ENCODE measurements at places on chromosomes 6 and 20.

DNA sequence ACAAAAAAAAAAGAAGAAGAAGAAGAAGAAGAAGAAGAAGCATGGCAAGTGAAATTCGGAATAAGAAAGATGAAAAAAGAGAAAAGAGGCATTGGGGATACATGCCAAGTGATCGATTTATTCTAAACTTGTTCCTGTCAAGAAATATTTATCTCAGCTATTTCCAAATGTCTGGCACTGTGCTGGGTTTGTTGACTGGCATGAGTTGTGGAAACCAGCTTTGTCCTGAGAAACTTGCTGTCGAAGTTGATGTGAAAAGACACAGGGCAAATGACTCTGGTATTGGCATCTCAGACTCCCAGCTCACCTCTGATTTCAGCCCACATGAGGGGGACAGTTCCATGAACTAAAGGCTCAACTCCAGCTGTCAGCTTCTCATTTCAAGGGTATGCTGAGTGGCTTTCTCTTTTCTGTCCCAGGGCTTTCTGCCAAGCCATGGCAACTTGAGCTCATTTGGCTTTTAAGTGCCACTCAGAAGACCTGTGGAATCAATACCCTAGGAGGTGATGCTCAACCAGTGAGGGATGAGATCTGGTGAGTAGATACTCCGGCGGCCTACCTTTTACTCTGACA lies 253.3 kb upstream of the JAG1 start:
- no peak for DNase-seq

- no peak for DNase-seq
These were observed 121.4 kb downstream of the KIF13A start for GRCh38 chr6:17865798-17866725.

DNA sequence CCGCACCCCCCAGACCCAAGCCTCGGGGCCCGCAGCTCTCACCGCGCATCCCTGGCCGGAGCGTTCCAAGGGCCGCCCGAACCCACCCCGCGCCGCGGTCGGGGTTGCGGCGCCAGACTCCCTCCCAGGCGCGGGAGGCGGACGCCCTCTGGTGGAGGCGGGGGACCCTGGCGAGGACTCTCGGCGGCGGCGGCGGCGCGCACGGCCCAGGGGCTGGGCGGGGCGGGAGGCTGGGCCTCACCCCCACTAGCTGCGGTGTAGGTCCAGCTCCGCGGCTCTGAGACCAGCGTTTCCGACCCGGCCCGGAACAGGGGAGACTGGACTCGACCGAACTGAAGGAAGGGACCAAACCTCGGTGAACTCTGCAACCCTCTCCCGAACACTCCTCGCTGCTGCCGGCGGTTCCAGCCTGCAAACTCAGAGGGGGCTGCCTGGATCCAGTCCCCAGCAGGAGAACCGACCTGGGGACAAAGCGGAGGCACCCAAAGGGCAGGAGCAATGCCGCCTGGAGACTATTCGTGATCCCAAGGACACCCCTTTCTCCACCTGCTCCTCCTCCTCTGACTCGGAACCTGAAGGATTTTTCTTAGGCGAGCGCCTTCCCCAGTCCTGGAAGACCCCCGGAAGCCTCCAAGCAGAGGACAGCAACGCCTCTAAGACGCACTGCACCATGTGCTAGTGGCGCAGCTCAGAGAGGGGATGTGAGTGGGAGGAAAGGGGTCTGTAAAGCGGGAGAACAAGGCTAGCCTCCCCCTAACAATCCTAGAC lies 859 bp upstream of the TOMM6 start:
- DNase-seq = peak; percentile 81

DNA sequence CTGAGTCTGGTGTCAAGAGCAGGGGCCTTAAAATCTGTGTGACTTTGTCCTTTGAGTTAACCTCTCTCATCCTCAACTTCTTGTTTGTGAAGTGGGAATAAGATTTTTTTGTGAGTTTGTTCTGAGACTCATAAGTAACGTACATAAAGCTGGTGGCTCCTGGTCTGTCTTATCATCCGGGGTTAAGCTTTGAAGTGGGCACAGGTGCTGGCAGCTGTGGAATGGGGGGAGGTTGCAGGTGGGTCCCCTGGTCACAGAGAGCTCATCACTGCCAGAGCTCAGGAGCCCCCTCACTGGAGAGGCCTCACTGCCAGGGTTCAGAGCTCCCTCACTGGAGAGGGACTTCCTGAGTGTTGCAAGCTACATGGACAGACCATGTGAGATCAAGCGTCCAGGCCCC lies 174.1 kb downstream of the NRN1 start:
- DNase-seq = no peak

GRCh38 chr6:147000545-147001488 lies 203.4 kb upstream of the STXBP5 start:
- no peak for DNase-seq

- no peak for DNase-seq
These were observed 327.4 kb downstream of the KIF16B start for GRCh38 chr20:16245879-16246278.

GRCh38 chr6:70409216-70409615 lies 4.1 kb upstream of the FAM135A start:
- no peak for DNase-seq

DNA sequence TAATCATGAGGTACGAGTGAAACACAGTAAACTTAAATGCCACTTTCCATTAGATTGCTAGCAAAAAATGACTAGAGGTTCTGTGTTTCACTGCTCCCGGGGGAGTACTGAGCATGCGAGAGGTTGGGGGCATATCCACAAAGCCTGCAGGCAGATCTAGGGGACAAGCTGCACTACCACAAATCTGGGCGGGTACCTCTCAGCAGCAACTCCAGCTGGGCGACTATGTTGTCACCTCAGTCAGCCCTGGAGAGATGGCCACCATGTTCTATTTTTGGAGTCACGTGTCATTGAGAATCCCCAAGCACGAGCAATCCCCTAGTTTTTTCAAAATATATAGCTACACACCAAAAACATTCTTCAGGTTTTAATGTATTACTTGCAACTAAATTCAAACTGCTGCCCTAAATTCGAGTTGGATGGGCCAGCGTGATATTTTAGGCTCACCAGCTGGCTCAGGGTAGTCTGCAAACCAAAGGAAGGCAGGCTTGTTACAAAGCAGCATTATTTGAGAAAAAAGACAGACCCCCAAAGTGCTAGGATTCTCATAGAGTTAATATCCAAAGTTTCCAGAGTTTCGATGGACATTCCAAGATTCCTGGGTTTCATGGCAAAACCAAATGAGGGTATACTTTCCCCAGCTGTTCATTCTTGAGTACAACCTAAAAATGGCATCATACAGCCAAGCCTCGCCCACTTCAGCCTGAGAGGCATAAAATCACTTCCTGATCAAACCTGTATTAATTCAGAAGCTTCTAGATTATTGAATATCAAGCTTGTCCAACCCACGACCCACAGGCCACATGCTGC lies 24.1 kb upstream of the MYLIP start:
- DNase-seq = no peak

GRCh38 chr6:33592595-33593413 lies 12.7 kb upstream of the BAK1 start:
- no peak for DNase-seq

- DNase-seq = no peak
These were observed 264.2 kb downstream of the PHACTR1 start for GRCh38 chr6:12980741-12981140.

GRCh38 chr6:166996406-166996805 lies 2.8 kb upstream of the CEP43 start:
- DNase-seq = no peak

GRCh38 chr20:54875307-54875706 lies 399.9 kb downstream of the DOK5 start:
- DNase-seq = no peak

GRCh38 chr6:139027620-139028182 lies 844 bp upstream of the ABRACL start:
- DNase-seq = no peak

GRCh38 chr6:30777155-30777485 lies 32.8 kb upstream of the IER3 start:
- DNase-seq = no peak

- no peak for DNase-seq
These were observed 11.6 kb downstream of the TMEM200A start for GRCh38 chr6:130377371-130377770.

DNA sequence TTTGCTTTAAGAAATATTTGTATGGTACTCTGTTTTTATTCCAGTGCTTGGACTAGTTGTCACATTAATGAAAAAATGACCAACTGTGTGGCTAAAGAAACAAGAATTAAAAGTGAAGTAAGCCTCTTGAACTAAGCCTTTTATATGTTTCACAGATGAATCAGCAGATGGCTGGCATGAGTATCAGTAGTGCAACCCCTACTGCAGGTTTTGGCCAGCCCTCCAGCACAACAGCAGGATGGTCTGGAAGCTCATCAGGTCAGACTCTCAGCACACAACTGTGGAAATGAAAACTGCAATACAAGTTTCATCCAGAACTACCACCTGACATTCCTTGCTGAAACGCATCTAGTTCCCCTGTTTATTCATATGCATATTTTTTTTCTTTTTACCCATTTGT lies 96.8 kb downstream of the B3GAT2 start:
- no peak for DNase-seq

DNA sequence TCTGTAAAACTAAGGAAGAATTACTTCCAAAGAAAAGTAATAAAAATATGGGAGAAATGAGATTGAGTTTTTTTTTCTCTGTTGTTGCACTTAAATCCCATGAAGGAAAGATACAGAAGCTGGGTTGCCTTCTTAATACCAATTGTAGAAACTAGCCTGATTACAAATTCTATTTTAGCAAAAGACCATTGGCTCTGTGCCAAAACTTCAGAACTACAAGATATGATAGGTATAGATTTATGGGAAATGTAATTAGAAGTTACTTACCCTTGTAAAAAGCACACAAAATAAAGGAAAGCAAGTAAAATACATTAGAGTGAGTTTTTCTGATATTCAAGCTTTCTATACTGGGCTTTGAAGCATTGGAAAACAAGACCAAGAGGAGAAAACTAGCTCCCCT lies 73.5 kb upstream of the SCGN start:
- DNase-seq = no peak

- DNase-seq = no peak
These were observed 133.7 kb upstream of the IFNGR1 start for GRCh38 chr6:137352859-137353258.

- no peak for DNase-seq
These were observed 22.2 kb upstream of the FBXO30 start for GRCh38 chr6:145836772-145837171.

DNA sequence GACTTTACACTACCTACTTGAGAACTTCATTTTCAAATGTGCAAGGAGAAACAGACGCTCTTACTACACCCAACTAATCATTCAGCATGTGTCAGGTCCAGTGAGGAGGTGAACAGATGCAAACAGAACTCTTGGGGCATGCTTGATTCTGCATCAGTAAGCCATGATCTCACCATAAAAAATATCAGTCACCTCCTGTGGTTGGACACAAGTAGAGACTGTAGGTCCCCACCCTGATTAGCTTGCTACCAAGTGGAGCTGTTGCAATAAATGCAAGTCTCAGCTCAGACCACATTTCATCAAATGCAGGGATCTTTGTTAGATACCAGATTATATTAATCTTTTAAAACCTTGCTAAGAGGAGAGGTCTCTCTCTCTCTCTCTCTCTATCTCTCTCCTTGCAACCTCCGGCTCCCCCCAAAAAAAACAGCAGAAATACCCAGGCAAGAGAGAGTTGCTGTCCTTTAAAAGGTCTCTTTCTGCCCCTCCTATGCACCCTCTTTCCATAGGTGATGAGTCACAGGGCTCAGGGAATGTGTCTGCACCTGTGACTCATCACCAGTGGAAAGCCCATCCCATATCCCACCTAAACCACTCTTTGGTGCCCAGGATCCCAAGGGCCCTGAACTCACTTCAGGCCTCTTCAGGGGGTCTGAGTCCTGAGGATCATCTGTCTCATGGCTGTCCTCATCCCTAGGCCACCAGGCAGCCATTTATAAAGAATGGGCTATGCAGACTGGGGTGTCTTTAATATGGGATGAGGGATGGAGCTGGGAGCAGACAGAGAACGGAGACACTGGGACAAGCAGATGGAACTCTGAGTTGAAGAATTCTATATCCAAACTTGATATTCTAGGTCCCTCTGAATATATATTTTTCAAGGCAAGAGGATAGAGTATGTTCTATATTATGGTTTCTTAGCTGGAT lies 154.5 kb downstream of the QRSL1 start:
- DNase-seq = no peak

- DNase-seq = no peak
These were observed 1.6 kb upstream of the NPBWR2 start for GRCh38 chr20:64108731-64109681.

- no peak for DNase-seq
These were observed 80.3 kb downstream of the TBC1D7 start for GRCh38 chr6:13248053-13248452.

GRCh38 chr6:110776413-110776812 lies 38.9 kb downstream of the CDK19 start:
- no peak for DNase-seq

- no peak for DNase-seq
These were observed 15.6 kb downstream of the DEK start for GRCh38 chr6:18248698-18249097.

DNA sequence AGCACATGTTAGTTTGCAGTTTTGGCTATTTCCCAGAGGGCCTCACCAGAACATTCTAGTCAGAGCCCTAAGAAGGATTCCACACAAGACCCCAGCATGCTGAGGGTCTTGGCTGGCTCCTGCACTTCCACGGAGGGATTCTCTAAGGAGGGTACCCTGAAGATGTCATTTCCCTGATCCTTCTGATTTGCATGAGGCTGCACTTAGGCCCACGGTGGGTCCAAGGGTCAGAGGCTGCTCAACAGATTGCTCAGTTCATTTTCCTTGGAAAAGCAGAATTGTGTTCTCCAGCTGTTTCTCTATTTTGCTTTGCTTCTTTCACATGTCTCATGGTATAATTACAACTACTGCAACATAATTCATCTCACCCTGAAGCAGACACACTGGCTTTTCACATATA lies 22.2 kb downstream of the PREP start:
- no peak for DNase-seq

- no peak for DNase-seq
These were observed 74.7 kb downstream of the BTBD3 start for GRCh38 chr20:11992426-11992825.

DNA sequence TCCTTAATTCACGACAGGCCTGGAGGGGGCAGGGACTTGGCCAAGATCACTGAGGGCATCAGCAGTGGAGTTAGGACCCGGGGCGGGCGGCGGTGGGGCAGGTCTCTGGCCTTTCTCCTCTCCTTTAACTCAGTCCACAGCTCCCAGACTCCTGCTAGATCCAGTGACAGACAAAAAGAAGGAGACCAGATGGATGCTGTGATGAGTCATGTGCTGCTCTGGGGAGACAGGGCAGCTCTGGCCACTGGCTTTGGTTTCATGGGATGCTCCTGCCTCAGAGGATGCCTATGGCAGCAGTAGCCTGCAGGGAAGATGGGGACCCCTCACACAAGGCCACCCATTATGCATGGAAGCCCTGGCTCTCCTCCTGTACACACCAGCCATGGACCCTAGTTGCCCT lies 20.5 kb downstream of the EPB41L1 start:
- no peak for DNase-seq

DNA sequence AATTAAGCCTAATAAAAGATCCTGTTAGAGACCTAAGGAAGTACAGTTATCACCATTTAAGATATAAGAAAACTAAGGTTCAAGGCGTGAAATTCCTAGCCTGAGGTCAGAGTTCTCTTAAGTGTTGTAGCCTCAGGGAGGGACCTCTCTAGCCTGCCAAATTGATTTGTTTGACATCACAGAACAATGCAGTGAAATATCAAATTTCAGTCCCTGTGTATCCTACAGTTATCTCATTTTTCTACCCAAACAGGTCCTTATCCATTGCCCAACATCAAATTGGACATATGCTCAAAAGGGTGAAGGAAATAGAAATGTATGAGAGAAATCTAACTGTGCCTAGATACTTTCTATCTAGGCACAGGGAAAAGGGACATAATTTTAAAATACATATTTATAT lies 63.0 kb downstream of the NCOA7 start:
- no peak for DNase-seq

GRCh38 chr6:134111062-134111677 lies 58.7 kb upstream of the SLC2A12 start:
- no peak for DNase-seq

Data from stimulated activated CD4-positive, alpha-beta T cell treated with anti-CD3 and anti-CD28 coated beads, Interleukin-15, amount 100 ng/mL, for 1 hour (primary cell).